Hypothalamus (tissue), 51 donors: ENCODE measurements at places on chromosomes 4 and X.

GRCh38 chrX:18674417-18674787 is 2.5 kb upstream of the RS1 start:
- DNase-seq, result no peak

DNA sequence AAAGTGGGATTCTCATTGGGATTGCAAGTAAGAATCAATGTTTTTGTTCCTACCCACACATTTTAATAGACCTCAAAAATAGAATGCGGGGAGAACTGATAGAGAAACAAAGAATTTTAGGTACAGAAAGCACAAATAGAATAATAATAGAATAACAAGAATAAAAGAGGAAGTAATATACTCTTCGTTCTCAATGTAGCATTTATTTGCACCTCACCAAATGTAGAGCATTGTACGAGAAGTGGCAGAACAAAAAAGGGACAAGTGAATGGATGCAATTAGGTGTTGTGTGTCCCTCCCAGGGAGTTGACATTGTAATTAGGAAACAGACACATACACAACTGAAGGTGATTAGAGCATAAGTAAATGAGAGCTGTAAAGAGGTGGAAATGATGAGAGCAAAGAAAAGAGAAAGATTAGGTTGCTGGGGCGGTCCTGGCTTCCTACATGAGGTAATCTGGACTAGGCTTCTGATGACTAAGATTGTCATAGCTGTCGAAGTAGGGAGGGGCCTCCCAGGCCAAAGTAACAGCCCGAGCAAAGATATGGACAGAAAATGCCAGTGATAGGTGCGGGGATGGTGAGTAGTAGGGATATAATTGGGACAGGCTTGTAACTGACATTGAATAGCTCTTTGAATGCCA is 10.4 kb downstream of the RAB9A start:
- no peak for DNase-seq

- no peak for DNase-seq
These were observed 12.5 kb downstream of the BLOC1S4 start for GRCh38 chr4:6728320-6729029.

DNA sequence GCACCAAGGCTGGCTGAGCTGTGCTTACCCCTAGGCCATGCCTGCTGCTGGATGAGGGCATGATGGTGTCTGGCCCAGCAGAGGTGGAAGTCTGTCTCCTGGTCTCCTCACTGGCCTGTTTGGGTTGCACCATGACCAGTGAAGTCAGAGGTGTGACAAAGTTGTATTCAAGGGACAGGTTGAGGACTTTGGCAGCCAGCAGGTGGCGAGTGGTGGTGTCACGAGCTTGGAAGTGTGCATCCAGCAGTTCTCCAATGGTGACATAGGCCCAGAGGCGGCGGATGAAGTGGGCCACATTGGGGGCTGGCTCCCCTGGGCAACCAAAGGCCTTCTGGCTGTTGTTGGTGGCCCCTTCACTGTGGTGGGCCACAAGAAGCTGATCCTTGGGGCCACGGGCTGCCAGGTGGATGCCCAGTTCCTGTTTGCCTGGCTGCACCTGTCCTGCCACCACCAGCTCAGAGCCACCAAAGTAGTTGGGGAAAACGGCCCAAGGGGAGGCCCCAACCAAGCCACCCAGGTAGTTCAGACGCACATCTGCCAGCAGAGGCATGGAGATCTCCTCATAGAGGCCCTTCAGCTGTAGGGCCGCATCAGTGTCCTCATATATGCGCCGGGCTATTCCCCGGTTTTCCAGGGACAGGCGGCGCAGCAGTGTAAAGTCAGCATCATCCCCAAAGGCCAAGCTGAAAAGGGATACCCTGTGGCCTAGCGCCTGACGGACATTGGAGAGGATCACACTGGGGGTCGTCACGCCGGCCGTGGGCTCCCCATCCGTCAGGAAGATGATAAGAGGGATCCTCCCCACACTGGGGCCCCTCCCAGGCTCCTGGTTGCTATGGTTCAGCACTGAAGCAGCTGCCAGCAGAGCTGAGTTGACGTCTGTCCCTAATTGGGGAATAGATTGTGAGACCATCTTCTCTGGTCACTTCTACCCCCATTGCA is 39.7 kb downstream of the ITIH6 start:
- DNase-seq, result no peak

- DNase-seq, result no peak
These were observed 21.1 kb upstream of the PIGA start for GRCh38 chrX:15356444-15356843.

DNA sequence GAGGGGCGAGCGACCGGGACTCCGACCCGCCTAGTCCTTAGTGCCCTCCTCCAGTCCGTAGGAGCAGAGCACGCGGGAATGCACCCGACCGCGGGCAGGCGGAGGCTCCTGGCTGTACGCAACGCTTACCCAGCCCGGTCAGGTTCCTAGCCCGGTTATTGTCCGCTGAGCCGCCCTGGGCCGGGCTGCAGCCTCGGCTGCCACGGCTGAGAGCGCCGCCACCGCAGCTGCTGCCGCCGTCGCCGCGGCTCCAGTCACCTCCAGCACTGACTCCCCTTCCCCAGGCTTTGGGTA is at the start of gene AMER1:
AMER1 (minus strand) TSS at position 268 of the 294 bp plus-strand sequence. CDS start 12,422 bp downstream, outside the sequence.
- DNase-seq, result no peak

- no peak for DNase-seq
These were observed 173.9 kb upstream of the KLF3 start for GRCh38 chr4:38489924-38490639.

GRCh38 chrX:65731684-65732289 is 64.3 kb downstream of the MSN start:
- DNase-seq, result no peak

DNA sequence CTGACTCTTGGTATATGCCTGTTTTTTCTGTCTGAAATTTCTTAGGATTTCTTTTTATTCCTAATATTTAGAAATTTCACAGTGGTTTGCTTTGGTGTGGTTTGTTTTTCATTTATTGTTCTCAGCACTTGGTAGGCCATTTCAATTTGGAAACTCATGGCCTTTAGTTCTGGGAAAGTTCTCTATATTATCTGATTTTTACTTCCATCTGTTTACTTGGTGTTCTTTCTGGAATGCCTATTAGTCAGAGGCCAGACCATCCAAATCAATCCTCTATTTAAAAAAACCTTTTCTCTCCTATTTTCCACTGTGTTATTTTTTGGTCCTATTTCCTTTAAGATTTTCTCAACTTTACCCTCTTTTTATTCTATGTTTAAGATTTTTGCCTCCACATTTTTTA is 188.1 kb upstream of the SFRP2 start:
- no peak for DNase-seq

DNA sequence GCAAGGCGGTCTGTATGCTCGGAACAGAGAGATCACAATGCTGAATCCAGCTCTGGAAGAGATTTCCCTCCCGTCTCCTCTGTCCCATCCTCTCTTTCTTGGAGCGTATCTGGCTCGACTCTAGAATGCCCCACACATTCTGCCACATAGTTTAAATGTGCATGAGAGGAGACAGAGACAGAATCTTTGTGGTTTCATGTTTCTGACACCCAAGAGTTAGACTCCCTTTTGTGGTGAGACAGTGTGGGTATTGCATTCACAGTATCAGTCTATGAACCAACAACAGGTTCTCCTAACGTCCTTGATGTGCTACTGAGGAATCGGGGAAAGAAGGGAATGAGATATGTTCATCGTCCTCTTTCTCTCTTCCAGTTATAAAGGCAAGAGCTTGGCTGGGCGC is 25.3 kb downstream of the FAM47E start:
- DNase-seq, result no peak

DNA sequence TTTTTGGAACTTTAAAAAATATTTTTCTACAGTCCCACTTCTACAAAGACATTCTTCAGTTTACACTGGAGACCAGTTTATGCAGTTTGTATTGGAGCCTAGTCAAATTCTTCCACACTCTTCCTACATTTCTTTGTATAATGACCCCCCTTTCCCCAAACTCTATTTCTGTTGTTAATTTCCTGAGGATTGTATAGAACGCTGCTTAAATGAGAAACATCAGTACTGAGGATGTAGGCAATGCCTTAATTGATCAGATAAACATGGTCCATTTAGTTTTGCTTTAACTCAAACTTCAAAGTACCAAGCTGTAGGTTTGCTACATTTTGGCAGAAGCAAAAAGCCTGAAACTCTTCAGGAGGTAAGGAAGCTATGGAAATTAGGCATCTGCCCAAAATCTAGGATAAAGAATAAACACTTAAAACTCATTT is 155.5 kb downstream of the SLC7A11 start:
- DNase-seq, result no peak

DNA sequence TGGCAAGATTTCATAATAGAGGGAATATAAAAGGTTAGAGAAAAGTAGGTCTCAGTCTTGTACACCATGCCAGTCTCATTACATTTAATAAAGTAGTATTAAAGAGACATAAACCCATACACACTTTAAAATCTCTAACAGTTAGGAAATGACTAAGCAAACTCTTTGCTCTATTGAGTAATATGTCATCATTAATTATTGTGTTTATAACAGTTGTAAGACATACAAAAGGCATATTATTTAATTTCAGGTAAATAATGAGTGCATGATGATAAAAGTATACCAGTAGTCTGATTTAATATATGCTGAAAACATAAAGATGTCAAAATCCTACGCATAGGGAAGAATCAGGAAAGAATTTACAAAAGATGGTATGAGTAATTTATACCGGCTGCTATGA is 31.0 kb upstream of the FGG start:
- no peak for DNase-seq

GRCh38 chr4:11483046-11483445 is 54.4 kb upstream of the HS3ST1 start:
- no peak for DNase-seq

GRCh38 chr4:76856243-76857073 is 41.5 kb downstream of the SOWAHB start:
- no peak for DNase-seq

- DNase-seq, result no peak
These were observed 64.1 kb upstream of the TENM3 start for GRCh38 chr4:182179105-182179504.

DNA sequence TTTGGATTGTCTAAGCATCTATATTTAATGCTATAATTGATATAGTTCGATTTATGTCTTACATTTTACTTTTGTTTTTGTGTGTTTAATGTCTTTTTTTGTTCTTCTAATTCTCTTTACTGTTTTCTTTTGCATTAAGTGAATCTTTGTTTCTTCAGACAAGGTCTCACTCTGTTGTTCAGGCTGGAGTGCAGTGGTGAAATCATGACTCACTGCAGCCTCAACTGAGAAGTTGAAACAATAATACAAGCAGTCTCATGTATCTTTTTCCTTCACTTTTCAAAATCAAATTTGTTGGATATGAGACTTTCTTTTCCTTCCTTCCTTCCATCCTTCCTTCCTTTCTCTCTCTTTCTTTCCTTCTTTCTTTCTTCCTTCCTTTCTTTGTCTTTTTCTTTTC is 1401.6 kb downstream of the ADGRL3 start:
- DNase-seq, result no peak
